ENCODE measurements at places on chromosomes 5 and 9.

DNA sequence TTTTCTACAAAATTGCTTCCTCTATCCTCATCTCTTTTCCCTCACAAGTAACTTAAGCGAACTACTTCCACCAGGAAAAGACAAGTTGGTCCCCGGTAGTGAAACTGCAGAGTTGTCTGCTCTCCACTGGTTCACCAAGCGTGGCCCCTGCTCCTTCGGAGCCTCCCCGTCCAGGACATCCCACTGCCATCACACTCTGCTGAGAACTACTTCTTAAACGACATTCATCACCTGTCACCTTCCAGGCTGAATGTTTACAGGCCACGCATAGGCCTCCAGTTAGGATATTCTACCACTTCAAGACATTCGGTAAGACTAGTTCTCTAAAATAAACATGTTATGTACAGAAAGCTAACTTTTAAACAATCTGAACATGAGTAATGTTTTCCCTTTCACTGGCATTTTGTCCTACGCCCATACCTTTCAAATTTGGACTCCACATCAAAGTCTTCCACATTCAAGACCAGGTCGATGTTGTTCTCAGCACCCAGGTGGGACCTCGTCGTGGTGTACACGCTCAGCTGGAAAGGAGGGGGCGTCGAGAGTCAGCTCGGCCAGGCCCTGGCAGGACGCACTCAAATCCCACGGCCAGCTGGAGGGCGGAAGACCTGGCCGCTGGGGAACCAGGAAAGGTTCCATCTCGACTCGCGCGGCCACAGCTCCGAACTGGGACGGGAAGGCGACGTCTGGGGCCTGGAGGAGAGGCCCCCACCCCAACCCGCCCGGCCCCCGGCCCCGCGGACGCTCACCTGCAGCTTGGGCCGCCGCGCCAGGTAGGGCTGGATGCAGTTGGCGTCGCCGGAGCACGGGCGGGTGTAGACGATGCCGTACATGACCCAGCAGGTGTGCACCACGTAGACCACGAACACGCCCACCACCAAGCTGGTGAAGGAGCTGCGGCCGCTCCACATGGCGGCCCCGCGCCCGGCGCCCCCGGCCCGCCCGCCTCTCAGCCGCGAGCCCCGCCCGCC, 683 bp downstream of the CLPTM1L start:
- DNase-seq = peak; percentile 30

- no peak for DNase-seq
Measured at GRCh38 chr5:1845696-1846095, 37.0 kb downstream of the IRX4 start.

GRCh38 chr5:149799119-149799623, 69.1 kb downstream of the PPARGC1B start:
- peak; percentile 19 for DNase-seq

DNA sequence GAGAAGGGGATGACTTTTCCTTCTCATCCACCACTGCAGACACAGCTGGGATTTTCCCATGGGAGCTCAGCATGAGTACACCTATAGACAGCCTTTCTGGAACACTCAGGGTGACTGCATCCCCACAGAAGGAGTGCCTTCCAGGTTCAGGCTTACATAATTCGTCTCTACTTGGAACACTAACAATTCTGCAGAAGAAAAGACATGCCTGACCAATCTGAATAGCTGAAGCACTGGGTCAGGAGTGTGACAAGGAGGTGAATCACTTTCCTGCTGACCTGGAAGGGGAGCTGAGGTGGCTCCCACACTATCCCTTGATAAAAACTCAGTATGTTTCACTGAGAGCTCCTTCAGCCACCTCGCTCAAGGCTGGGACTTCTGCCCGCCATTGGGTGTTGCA, 425.3 kb downstream of the TLR4 start:
- DNase-seq = no peak

DNA sequence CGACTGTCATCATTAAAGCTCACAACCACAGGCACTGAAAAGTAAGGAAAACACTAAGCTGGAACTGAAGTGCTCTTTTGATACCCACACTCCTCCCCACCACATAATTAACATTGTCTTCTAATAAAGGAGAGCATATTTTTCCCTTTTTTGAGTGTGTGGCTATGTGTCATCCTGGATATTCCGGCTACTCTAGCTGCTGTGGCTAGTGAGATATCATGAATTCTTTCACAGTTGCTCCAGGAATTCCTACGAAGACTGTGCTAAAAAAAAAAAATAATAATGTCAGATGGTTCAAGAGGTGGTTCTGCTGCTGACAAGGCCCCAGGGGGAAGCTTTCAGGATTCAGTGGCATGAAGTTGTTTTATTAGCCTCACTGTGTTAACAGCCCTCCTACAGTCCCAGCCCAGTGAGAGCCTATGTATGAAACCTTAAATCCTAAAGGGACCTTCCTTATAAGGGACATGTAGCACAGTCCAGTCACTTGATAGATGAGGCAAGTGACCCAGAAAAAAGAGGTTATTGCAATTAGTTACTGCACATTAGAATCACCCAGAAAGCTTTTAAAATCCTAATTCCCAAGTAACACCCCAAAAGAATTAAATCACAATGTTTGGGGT, 46.6 kb downstream of the TMEM252 start:
- no peak for DNase-seq

Data from HuH-7 (cell line).